IPS DF 19.7 (cell line): ENCODE measurements at places on chromosomes 5 and 9.

- DNase-seq = no peak
Observed at GRCh38 chr5:124952566-124952965, 206.1 kb upstream of the ZNF608 start.

DNA sequence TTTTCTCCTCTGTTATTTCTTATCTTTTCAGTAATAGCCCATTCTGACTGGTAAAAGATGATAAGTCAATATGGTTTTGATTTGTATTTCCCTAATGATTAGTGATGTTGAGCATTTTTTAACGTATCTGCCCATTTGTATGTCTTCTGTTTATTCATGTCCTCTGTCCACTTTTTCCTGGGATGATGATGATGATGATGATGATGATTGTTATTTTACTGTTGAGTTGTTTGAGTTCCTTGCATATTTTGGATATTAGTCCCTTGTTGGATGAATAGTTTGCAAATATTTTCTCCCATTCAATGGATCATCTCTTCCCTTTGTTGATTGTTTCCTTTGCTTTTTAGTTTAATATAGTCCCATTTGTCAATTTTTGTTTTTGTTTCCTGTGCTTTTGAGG is 27.0 kb downstream of the UTP15 start:
- no peak for DNase-seq

DNA sequence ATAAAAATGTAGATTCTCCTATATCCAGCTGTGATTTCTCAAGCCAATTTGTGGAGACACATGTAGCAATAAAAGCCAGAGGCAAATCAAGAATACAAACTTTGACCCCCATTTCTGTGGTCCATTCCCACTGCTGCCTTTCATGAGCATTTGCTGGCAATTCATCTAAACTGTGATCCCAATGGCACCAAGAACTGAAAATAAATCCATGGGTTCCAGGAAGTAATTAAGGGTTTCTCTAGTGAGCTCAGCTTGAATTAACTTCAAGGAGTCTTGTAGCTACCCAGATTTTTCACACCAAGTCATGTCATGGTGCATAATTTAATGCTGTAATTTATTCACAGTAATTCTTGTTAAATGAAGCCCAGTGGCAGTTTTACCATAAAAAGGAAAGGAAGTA is 145.0 kb upstream of the SMC2 start:
- no peak for DNase-seq

- no peak for DNase-seq
Observed at GRCh38 chr9:85927076-85927475, 13.9 kb upstream of the NAA35 start.

DNA sequence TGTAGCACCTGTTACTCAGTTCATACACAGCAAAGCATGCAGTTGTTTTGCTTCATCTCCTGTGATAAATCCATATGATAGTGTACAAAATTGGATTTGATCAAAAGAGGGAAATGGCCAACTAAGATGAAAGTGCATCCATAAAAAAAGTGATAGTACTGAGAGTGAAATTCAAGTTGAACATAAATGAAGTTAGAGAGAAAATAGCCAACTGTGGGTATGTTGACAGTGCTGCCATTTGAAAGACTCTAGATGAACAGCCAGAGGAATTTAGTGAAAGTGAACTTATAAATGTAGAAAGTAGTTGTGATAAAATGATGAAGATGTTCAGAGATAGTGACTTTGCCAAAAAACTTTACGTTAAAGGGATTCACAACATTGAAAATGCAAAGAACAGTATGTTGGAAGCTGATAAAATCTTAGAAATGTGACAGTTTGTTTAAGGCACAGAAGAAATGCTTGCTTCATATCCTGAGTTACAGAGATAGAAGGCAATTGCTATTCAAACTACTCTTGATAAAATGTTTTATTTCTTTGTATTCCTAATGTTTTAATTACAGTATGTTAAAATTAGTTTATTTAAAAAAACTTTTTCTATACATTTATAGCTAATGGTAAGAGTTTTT is 119.7 kb downstream of the DMXL1 start:
- DNase-seq = no peak

DNA sequence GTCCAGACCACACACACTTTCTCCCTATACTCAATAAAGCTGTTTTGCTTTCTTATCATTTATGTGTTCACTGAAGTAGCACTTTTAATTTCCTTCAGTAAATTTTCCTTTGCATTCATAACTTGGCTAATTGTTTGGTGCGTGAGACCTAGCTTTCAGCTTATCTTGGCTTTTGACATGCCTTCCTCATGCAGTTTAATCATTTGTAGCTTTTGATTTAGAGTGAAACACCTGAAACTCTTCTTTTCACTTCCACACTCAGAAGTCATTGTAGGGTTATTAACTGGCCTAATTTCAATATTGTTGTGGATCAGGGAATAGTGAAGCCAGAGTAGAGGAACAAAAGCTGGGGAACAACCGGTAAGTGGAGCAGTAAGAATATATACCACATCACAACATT is 114.7 kb downstream of the ST8SIA4 start:
- no peak for DNase-seq

DNA sequence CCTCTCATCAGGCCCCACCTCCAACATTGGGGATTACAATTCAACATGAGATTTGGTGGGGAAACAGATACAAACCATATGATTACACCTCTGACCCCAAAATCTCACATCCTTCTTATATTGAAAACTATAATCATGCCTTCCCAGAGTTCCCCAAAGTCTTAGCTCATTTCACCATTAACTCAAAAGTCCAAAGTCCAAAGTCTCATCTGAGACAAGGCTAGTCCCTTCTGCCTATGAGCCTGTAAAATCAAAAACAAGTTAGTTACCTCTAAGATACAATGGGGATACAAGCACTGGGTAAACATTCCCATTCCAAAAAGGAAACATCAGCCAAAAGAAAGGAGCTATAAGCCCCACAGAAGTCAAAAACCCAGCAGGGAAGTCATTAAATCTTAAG is 26.8 kb upstream of the ARSB start:
- DNase-seq = no peak

GRCh38 chr5:55159763-55160492 is at the start of gene GPX8:
TSS of gene GPX8 (plus strand) at chr5:55160171. CDS start at chr5:55160193, 22 bp downstream.
- DNase-seq = no peak

DNA sequence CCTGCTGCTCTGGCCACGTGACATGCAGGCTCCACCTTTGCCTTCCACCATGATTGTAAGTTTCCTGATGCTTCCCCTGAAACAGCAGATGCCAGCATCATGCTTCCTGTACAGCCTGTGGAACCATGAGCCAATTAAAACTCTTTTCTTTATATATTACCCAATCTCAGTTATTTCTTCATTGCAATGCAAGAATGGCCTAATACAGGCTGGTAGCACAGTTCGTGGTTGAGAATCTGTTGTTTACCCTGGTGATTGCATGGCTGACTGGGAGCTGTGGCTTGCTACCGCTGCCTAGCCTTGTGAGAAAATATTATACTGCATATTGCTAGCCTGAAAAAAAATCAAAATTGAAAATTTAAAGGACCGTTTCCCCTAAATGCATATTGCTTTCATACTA is 44.8 kb upstream of the PTPN3 start:
- DNase-seq = no peak
